Activated CD4-positive, alpha-beta T cell treated with anti-CD3 and anti-CD28 coated beads, Interleukin-2, amount 10 ng/mL, durations not matched to agents 24 days and 14 days (primary cell): ENCODE measurements at places on chromosomes 2 and 18. TPM values are rescaled to one million over a fixed set of nuclear protein-coding genes. Genes with fewer than 3 reads are reported as not detected.
A peak's percentile ranks its signal among the peaks of the same experiment; 100 is the strongest.

- no peak for DNase-seq
Observed at GRCh38 chr2:48120112-48120511, 213.8 kb upstream of the FBXO11 start.

- DNase-seq, result no peak
Observed at GRCh38 chr2:144517866-144518747, 1.8 kb downstream of the ZEB2 start.

DNA sequence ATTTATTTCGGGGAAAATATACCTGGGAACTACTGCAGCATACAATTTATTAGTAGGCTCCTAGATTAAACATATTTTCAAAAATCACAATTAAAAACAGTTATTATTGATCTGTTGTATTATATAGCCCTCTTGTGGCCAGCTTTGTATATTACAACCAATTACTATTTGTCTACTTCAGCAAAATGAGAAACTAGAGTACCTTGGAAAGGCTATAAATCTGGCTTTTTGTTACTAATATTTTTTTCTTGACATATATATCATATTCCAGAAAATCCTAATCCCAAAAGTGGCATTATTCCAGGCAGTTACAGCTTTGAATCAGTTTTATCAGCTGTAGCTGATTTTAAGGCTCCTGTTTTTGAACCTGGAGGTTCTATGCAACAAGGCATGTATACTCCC, 101.2 kb downstream of the UBR3 start:
- DNase-seq, result no peak

The CELF4 gene
- not detected in 2 replicates for total RNA-seq

DNA sequence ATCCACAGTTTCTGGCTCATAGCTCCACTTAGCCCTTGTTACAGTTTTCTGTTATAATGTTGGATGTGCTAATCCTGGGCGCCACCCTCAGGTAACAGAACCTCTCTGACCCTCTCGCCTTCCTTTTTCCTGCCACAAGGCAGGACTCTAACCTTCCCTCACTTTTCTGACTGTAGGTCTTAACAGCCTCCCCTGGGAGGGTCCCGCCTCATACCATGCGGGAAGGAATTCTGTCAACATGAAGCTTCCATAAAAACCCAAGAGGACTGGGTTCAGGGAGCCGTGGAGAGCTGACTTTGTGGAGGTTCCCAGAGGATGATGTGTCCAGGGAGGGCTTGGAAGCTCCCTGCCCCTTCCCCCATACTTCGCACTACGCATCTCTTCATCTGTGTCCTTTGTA, 11.9 kb upstream of the RAB17 start:
- no peak for DNase-seq

The IL36RN gene
- not detected in 2 replicates for total RNA-seq

The FZD7 gene
- total RNA-seq, result 1.3 TPM in 2 replicates

- no peak for DNase-seq
Observed at GRCh38 chr2:48205137-48205798, 299.0 kb upstream of the FBXO11 start.

- no peak for DNase-seq
Observed at GRCh38 chr2:186561467-186562208, 28.2 kb upstream of the ITGAV start.

DNA sequence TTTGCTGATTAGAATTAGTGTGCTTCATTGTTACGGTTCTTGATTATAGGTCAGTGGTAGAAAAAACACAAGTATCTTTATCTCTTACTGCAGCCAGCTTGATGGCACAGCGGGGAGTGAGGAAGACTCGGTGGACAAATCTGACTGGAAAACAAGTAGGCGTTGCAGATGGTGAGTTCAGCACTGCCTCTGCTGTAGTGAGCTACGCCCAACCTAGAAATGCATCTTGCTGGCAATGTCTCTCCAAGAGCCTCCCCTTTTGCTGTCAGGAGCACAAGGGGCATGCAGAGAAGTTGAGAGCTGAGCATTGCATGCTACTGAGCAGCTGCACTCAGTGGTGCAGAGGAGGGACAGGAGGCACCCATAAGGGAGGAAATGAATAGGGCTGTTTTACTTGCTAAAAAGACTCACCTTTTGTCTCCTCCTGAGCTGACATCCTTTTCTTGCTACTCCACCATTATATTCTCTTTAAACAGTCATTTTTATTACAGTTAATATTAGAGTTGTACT, 977.3 kb upstream of the ACVR2A start:
- DNase-seq, result no peak

The GLB1L gene
- 4.6 and 4.9 TPM in 2 replicates for total RNA-seq

DNA sequence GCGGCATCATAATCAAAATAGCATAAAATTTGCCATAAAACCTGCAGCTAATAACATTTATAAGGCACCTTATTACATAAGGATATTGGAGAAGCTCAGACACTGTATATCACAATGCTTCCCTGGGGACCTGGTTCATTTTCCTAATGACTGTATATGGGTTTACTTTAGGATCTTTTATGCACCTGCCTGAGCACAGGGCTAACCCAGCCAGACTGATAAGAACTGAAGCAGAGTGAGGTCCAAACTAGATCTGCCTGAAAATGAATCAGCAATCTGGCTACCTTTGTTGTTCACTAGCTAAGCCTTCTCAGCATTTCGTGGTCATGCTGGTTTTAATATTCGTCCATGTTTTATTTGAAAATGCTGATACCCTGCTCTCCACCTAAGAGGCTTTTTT, 1922.3 kb upstream of the CELF4 start:
- no peak for DNase-seq

The CCDC121 gene
- total RNA-seq, result 0.54 and 0.63 TPM in 2 replicates

DNA sequence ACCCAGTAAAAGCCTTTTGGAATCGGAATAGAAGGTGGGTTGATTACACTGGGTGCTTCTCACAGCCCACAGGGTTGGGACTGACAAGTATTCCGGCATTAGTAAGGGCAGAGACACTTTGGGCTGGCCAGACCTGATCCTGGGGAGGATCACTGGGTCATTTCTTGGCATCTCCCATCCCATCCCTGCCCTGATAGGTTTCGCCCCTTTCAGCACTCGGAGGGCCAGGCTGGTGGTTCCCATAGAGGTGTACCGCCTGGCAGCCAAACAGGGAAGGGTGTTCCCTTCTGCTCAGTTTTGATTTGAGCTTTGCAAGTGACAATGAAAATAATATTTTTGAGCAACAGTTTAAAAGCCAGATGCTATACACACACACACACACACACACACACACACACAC, 37.3 kb downstream of the CYP1B1 start:
- no peak for DNase-seq

DNA sequence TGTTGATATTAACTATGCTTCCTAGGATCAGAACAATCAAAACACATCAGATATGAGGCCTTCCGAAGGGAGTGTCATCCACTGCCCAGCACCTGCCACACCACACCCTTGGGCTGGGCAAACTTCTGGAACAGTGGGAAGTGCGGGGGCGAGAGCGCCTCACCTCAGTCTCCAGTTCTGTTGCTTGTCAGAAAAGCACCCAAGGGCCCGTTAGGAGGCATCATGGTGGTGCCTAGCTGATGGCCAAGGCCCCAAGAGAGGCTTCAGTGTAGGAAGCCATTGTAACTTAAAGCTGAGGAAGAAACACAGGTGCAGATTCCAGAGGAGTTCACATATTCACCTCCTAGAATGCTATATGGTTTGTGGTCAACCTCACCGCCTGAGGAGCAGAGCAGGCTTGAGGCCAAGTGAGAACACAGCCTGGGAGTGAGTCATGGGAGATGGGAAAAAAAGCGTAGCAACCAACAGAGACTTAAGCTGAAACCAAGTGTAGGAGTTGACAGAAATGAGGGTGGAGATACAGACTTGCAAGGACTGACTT, 85.1 kb upstream of the ATL2 start:
- peak; percentile 70 for DNase-seq

DNA sequence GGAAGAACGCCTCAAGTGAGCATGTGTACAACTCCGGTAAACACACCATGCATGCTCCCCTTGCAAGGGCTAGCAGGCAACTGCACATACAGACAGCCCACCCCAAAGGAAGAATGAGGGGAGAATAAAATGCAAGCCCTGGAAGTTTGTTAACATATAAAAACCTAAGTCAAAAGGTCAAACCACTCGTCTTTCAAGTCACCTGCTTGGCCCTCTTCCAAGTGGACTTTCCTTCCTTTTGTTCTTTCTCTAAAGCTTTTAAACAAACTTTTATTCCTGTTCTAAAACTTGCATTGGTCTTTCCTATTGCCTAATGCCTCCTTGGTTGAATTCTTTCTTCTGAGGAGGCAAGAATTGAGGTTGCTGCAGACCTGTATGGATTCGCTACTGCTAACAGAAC, 5.2 kb upstream of the RPIA start:
- DNase-seq, result no peak

- no peak for DNase-seq
Observed at GRCh38 chr2:75311993-75312392, 112.7 kb upstream of the TACR1 start.

DNA sequence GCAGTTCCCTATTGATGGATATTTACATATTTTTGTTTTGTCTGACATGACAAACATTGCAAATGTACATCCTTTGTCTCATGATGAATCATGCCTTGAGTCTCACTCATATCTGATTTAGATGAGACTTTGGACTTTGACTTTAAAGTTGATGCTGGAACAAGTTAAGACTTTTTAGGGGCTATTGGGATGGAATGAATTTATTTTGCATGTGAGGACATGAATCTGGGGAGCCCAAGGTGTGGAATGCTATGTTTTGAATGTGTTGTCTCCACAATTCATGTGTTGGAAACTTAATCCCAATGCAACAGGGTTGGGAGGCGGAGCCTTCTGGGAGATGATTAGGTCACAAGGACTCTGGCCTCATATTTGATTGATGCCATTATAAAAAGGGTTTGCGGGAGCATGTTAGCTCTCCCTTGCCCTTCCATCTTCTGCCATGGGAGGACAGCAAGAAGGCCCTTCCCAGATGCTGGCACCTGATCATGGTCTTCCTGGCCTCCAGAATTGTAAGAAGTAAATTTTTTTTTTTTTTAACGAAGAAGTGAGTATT, 29.1 kb upstream of the INO80D start:
- DNase-seq, result no peak

GRCh38 chr2:154470376-154470775, 228.1 kb upstream of the KCNJ3 start:
- no peak for DNase-seq

GRCh38 chr2:133317178-133317577, 251.1 kb downstream of the NCKAP5 start:
- no peak for DNase-seq

DNA sequence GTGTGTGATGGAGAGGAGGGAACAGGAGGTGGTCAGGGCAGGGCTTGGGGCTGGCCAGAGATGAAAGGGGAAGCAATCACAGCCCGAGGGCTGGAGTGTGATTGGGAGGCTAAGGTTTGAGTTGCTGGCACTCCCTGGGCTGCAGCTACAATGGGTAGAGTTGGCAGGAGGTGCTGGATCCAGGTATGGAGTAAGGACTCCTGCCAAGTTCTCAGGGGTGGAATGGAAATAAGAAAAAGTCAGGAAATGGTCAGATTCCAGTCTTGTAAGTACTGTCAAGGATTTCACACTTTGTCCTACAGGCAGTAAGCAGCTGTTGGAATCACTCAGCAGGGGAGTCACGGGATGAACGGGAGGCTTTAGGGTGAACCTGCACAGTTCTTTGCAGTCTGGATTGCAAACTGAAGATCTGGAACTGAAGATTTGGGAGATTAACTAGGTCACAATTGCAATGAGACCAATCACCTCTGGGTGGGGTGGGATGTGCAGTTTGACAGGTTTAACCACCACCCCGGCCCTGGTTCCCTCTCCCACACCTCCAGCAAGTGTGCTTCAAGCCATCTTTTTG, 10.9 kb upstream of the INPP5D start:
- no peak for DNase-seq

DNA sequence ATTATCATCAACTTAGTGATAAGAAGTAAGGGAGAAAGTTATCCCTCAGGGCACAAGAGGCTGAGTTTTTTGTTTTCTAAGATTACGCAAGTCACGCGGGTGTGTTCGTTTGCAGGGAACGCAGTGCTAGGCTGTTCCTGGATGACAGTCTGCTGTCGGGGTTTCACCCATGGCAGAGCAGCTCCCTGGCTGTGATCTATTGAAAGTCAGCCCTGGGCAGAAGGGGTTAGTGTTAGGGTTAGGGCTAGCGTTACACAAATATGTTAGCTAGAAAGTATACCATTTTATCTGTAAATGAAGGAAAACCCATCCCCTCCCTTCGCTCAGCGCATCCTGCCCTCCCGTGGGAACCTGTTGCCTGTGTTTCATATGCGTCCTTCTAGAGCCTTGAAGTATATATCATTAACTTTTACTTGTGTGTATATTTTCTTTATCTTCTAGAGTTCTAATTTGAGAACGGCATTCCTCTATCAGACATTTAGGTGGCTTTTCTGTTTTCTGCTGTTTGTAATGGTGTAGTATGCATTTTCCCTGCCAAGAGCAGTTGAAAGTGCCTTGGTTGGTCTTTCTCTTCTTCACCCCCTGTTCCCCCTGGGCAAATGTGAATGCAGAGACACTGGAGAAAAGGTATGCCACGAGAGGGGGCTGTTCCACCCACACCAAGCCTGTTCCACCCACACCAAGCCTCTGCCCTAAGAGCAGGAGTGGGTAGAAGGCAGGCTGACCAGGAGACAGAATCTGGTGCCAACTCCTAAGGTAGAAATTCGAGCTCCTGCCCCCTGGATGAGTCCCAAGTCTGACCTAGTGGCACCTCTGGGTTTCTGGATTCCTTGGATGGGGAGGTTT, 47.0 kb downstream of the ARMC9 start:
- DNase-seq, result no peak

- peak; percentile 69 for DNase-seq
Observed at GRCh38 chr2:171963198-171963597, 36.6 kb upstream of the METAP1D start.

DNA sequence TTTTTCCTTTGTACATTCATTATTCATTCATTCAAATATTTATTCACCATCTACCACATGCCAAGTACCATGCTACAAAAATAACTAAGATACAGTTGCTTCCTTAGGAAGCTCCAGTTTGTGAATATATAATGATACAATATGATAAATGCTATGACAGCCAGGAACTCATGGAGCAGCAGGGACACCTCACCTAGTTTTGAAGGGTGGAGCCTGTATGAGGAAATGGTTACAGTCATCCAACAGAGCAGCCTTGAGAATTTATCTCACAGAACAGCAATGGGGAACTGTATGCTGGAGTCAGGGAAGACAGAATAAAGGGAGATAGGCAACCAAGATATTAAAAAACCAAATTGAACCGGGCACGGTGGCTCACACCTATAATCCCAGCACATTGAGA, 124.0 kb downstream of the OSBPL1A start:
- DNase-seq, result no peak

DNA sequence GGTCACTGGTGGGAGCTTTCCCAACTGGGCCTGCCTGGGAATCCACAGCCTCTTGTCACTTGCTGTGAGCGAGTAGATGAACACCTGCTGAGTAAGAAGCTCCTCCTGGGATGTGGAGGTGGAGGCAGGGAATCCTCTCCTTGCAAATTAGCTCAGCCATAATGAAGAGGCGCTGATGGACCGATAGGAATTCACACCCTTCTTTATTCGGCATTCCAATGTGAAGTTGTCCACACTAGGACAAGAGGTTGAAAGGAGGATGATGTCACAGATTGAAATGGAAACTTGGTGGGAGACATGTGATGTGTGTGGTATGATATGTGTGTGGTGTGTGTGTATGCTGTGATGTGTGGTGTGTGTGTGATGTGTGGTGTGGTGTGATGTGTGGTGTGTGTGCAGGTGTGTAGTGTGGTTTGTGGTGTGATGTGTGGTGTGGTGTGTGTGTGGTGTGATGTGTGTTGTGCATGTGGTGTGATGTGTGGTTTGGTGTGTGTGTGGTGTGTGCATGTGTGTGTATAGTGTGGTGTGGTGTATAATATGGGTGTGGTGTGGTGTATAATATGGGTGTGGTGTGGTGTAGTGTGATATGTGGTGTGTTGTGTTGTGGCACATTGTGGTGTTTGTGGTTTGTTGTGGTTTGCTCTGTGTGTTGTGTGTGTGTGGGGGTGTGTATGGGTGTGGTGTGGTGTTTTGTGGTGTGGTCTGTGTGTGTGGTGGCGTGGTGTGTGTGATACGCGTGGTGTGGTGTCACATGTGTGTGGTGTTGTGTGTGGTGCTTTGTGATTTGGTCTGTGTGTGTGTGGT, 216.4 kb downstream of the BCL2 start:
- no peak for DNase-seq
